ENCODE measurements at places on chromosomes 1 and 21.

DNA sequence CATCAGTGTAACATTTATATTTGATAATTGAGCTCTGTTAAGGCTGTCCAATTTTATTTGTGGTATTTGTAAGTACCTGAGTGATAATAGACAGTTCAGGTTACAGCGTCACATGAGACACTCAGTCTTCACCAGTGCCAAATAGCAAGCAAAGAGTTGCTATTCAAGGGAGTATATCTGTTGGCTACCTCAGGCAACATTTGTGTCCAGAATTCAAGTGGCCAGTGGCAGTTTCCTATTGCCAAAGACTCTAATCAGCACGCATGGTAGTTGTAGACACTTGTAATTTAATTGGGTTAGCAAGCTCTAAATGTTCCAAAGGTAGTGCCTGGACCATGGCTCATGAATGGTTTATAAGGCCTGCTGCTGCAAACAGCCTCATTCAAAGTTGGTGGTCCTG, 1524.3 kb upstream of the B3GALT2 start:
- DNase-seq: no peak

DNA sequence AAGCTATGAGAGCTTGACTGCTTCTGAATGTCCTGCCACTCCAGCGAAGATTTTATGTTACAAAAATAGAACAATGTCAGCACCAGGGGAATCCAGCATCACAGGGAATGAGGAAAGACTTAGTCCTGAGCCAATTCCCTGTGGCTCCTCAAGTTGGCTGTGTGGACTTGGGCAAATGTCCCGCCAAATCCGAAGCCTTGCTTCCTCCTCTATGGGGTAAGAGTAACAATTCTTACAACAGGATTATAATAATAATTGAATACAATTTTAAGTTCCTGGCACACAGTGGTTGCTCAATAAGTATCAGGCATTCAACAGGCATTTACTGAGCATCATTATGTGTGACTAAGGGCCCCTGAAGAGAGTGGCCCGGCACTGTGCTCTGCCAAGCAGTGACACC, 44.4 kb downstream of the STPG1 start:
- DNase-seq: no peak

GRCh38 chr1:208893251-208893650, 649.1 kb upstream of the PLXNA2 start:
- DNase-seq: no peak

DNA sequence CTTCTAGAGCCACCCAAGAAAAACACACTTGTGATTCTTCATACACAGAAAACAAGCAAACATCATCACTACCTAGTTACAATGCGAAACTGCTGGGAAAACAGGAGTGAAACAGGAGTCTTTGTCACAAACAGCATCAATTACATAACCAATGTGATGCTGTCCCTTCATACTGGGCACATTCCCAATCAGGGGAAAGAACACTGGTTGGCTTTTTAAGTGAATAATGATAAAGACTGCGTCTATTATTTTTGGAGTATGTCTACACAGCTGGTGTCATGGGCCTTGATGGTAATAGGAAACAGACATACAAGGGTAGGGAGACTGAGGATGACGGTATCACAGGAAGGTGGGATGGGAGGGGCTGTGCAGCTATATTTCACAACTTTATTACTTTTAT, 43.3 kb downstream of the SIPA1L2 start:
- DNase-seq: no peak

GRCh38 chr1:27555700-27556424, 48.1 kb downstream of the AHDC1 start:
- DNase-seq: peak; percentile 79

DNA sequence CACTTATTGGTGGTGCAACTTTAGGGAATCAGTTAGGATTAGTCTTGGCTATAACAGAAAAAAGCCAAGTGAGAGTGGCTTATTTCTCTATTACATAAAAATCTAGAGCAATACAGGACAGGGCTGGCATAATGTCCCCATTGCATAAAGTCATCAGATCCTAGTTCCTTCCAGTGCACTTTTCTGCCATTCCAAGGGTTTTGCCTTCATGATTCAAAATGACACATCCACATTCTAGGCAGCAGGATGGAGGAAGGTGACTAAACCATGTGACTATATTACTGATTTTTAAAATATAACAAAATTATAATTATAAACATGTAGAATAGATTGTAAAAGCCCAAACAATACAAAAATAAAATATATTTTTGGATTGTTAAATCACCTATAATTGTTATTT, 18.8 kb downstream of the JUN start:
- peak; percentile 70 for DNase-seq

DNA sequence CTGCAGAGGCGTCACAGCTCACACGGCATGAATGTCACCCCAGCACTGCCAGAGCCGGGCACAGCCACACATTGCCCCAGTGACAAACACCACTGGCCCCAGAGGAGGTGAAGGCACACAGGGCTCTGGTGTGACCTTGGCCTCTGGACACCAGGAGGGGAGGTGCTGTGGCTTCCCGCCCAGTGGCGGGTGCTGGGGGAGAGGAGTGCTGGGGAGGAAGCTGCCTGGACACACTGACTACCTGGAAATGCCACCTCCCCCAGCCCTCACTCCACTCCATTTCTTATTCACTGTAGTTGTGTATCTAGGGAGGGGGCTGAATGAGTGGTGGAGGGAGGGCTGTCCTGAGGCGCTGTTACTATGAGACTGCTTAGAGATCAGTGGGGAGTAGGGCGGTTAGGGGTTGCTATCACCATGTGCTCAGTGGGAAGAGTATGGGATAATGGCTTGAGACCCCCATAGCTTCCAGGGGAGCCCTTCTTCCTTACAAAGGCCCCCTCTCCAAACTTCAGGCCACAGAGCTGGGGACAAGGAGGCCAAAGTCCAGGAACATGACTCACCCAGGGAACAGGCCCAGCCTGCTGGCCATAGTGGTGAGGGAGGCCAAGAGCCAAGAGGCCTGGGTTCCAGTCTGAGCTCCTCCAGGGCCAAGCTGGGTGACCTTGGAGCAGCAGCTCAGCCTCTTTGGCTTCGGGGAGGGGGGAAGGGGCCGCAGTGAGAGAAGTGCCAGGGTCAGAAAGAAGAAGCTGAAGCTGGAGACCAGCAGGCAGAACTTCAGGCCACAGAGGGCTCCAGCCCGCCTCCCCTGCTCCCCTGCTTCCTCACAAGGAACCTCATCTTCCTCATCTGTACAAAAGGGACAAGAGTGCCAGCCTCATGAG, 40.1 kb downstream of the AHDC1 start:
- DNase-seq: peak; percentile 46

DNA sequence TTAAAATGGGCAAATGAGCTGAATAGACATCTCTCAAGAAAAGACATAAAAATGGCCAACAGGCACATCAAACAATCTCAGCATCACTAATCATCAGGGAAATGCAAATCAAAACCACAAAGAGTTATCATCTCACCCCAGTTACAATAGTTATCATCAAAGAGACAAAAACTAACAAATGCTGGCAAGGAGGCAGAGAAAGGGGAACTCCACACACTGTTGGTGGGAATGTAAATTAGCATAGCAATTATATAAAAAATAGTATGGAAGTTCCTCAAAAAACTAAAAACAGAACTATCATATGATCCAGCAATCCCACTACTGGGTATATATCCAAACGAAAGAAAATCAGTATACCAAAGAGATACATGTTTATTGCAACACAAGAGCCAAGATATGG, 68.7 kb downstream of the DENND1B start:
- DNase-seq: no peak

- DNase-seq: no peak
These were observed 4.2 kb downstream of the C1orf226 start for GRCh38 chr1:162385702-162386101.

- DNase-seq: no peak
These were observed 57.1 kb upstream of the ADARB1 start for GRCh38 chr21:45017039-45017960.

GRCh38 chr1:151539321-151540020, 638 bp upstream of the TUFT1 start:
- peak; percentile 93 for DNase-seq

- no peak for DNase-seq
These were observed 22.9 kb upstream of the GFI1 start for GRCh38 chr1:92509619-92510018.

DNA sequence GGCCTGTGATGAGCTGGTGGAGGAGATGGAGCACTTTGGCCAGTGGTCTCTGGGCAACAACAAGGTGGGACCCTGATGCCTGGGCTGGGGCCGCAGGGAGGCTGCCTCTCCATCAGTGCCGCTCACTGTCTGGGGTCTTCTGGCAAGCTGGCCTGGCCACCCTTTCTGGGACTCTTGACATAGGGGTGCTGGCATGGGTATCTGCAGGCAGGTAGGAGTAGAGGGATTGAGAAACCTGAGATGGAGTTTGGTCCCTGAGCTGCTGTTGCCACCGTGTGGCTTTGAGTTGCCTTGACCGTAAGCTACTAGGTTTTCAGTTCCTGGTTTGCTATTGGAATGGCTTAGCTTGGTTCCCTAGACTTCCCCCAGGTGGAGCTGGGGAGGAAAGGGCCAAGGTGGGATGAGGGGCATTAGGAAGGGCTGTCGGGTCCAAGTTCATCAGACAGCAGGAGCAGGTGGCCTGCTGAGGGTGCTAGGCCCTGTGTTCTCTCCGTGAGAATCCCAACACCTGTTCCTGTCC, 13.2 kb upstream of the MFN2 start:
- DNase-seq: peak; percentile 21

- no peak for DNase-seq
These were observed 125.8 kb downstream of the PTPRU start for GRCh38 chr1:29362116-29362515.

DNA sequence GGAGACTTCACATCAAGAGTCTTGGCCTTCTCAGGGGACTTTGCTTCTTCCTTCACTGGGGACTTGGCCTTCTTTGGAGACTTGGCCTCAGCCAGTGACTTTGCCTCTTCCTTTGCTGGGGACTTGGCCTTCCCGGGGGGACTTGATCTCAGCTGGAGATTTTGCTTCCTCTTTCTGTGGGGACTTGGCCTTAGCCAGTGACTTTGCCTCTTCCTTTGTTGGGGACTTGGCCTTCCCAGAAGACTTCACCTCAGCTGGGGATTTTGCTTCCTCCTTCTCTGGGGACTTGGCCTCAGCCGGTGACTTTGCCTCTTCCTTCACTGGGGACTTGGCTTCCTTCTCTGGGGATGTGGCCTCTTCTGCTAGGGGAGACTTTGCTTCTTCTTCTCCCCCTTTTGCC, 13.5 kb upstream of the CD2 start:
- no peak for DNase-seq

- DNase-seq: no peak
These were observed 4.7 kb upstream of the FTCD start for GRCh38 chr21:46159841-46160656.

GRCh38 chr1:25173809-25174340, 58.4 kb downstream of the SYF2 start:
- no peak for DNase-seq

DNA sequence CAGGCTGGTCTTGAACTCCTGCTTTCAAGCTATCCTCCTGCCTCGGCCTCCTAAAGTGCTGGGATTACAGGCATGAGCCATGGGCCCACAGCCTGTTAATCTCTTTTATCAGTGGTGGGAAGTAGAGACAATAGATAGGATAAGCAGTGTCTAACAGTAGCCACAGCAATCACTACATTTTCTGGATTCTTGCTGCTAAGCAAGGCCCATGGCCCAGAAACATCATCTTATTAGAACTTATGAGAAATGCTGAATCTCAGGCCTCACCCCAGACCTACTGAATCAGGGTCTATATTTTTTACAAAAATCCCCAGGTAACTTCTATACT, 29.7 kb downstream of the IGFN1 start:
- no peak for DNase-seq

GRCh38 chr1:55060133-55060999, 21.0 kb downstream of the PCSK9 start:
- peak; percentile 40 for DNase-seq

- no peak for DNase-seq
These were observed 40.8 kb upstream of the FCER1A start for GRCh38 chr1:159261311-159261710.

- no peak for DNase-seq
These were observed 44.5 kb downstream of the CBS start for GRCh38 chr21:43031121-43031619.

- DNase-seq: no peak
These were observed 5.1 kb downstream of the SLC45A3 start for GRCh38 chr1:205675247-205675646.

GRCh38 chr1:94321662-94322061, 84.3 kb upstream of the ARHGAP29 start:
- no peak for DNase-seq

- DNase-seq: no peak
These were observed 80.0 kb upstream of the C1orf105 start for GRCh38 chr1:172340520-172340919.

GRCh38 chr1:56225964-56226815, 353.2 kb downstream of the PLPP3 start:
- DNase-seq: no peak

DNA sequence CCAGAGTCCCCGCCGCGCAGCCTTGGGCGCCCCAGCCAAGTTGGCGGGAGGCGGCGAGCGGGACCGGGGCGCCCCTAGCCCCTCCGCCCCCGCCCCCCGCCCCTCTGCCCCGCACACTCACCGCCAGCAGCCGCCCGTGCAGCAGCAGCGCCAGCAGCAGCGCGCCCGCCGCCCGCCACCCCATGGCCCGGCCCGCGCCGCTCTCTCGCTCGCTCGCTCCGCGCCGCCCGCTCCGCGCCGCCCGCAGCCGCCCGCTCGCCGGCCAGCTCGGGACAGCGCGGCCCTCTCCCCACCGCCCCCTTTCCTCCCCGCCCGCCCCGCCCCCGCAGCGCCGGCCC, at the start of gene HSPG2:
Gene HSPG2, minus strand, starts transcription at position 277 of the 338 bp plus-strand sequence. Its CDS starts 93 bp downstream, at position 184.
- DNase-seq: no peak
